ENCODE measurements at places on chromosomes 5 and 9.

GRCh38 chr5:12695651-12696050, 791.4 kb upstream of the CTNND2 start:
- no peak for DNase-seq

DNA sequence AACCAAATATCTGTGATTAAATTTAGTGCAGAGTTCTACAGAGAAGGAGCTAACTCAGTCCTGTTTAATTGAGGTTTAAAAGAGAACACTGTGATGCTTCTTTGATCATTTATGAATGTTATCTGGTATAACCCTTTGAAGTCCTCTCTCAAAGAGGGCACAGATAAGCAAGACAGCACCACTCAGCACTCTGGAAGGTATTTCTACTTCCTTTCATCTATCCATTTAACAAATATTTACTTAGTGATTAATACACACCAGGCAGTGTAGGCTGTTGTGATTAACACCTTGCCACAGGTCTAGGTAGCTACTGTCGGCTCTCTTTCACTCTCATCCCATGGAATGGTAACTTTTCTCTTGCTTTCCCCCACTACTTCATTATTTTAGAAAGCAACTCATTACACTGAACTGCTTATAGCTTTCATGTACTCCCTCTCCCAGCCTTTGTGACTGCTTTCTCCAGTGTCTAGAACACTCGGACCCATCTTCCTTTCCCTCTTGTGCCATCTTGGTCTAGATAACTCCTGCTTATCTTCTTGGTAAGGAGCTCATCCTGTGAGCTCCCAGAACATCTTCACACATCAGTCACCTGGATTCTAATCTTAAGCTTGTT, 54.7 kb downstream of the GLDC start:
- no peak for DNase-seq

DNA sequence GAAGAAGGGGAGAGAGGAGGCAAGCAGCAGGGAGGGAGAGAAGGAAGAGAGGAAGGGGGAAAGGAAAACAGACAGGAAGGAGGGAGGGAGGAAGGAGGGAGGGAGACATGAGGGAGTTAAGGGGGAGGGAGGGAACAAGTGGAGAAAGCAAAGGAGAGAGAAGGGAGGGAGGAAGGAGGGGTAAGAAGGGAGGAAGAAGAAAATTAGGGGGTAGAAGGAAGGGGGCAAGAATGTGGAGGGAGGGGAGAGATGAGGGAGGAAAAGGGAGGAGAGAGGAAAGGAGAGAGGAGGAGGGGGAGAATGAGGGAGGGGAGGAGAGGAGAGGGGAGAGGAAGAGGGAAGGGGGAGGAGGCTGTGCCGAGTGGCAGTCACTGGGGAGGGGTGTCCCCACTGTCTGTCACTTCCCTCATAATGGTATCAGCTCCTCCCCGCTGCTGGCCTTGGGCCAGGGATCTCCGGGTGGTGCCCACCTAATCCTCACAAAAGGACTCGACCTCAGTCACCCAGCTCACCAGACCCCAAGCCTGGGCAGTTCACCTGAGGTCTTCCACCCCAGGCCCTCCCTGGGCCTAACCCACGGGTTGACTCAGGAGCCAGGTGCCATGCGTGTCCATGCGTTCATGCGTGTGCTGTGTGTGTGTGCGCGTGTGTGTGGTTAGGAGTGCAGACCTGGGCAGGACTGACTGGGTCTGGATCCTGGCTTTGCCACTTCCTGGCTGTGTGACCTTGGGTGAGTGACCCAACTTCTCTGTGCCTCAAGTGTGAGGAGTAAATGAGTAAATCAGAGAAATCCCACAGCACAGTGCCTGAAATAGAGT, 18.1 kb downstream of the C9orf50 start:
- DNase-seq = no peak

DNA sequence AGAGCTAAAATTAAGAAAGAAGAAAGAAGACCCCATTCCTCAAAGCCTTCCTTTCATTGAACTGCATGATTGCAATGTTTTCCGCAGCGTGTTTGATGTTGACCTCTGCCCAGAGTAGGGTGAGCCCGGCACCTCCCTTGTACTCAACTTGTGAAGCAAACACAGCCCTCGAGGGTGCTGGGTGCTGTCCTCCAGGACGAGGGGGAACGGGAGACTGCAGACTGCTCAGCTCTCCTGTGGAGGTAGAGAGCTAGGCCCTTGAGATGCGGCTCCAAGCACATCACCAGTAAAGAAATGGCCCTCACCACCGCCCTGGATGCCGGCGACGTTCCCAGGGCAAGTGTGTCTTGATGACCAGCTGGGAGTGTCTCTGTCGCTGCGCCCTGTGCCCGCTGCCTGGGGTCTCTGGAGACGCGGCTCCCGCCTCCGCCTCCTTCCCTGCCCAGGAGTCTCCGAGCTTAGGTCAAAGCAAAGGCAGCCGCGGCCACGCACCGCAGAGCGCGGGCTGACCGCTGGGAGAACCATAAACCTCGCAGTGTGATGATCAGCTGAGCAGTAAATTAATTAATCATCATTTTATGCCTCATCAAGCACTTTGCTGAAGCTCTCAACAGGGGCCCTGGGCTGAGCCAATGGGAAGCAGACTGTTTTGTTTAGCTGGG, 108.7 kb downstream of the IRX2 start:
- no peak for DNase-seq

GRCh38 chr5:169260896-169261569, 39.9 kb downstream of the SLIT3 start:
- no peak for DNase-seq

- peak; percentile 14 for DNase-seq
Measured at GRCh38 chr9:27572566-27572917, 739 bp downstream of the C9orf72 start.
